ENCODE measurements at places on chromosomes 5 and 9.
A peak's percentile ranks its signal among the peaks of the same experiment; 100 is the strongest.

DNA sequence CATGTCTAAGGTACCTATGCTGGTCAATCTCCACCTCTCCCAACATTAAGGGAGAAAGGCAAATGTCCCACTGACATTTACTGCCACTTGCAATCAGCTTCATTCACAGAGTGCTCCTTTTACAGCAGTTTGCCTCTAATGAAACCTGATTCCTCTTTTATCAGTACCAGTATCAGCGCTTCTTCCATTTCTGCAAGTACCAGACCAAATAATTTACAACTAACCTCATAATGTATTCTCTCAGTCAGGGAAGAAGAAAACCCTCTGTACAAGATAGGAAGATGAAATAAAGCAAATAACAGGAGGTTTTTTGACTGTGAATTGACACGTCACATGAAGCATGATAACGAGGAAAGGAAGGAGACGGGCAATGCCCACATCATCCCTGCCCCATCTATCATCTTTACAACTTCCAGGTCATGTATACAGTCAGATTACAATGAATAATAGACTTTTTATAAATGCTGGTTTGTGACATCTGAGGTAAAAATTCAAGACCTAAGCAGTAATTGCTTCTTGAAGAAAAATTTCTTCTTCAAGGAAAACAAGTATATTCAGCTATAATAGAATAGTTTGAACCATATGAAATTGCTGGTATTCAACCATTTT, 21.9 kb downstream of the ABITRAM start:
- DNase-seq, result no peak

- DNase-seq, result no peak
Observed at GRCh38 chr5:135327429-135328127, 71.5 kb downstream of the MACROH2A1 start.

DNA sequence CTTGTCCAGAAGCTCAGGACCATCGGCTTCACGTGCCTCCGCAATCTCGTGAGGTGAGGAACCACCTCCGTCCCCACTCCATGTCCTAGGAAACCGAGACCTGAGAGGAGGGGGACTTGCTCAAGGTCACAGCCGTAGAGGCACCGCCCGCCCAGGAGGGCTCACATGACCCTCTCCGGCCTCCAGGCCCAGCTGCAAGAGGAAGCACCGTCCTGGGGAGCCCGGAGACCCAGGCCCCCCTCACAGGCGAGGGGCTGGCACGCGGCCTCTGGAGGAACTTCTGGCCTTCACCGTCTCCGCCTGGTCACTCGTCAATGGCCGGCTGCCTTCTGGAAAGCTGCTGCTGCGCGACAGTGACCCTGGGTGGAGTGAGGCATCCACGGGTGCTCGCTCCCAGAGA, 24.2 kb downstream of the FAM78A start:
- peak; percentile 49 for DNase-seq

DNA sequence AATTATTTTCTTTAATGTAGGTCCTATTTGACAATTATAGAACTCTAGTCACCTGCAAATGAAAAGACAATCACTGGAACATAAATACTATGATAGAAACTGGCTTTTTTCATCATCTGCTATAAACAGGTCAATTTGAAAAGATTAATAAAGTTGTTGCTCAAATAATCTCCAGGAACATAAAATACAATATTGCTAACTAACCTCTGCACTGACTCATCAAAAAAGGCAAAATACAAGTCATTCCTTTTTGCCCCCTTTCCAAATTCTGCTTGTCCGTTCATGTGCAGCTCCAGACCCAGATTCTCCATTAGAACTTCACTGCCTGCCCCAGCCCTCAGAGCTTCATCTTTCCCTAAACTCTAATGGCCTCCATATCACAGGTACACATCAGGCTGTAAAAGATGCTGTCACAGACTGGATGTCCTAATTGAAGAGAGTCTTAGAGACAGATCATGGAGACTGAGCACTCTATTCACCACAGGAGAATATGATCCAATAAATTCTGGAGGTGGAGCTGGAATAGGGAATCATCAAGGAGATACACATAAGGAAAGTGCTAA, 1.6 kb downstream of the DCTN4 start:
- peak; percentile 10 for DNase-seq

GRCh38 chr9:129400971-129401622, 219.8 kb downstream of the C9orf50 start:
- no peak for DNase-seq

DNA sequence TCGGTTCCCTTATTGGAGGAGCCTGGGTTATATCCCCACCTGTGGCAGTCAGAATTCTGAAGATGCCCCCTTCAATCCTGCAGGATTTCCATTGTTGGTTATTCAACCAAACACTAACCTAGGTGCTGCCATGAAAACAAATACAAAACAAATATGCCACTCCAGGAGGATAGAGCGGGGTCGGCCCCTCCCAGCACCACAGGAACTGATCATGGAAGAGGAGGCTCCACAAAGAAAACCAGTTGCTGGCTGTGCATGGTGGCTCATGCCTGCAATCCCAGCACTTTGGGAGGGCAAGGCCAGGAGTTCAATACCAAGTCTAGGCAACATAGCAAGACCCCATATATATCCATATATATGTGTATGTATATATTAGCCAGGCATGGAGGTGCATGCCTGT, 13.2 kb upstream of the ADGRD2 start:
- DNase-seq, result no peak

- DNase-seq, result peak; percentile 67
Observed at GRCh38 chr5:56950626-56951125, 1.2 kb downstream of the MIER3 start.

DNA sequence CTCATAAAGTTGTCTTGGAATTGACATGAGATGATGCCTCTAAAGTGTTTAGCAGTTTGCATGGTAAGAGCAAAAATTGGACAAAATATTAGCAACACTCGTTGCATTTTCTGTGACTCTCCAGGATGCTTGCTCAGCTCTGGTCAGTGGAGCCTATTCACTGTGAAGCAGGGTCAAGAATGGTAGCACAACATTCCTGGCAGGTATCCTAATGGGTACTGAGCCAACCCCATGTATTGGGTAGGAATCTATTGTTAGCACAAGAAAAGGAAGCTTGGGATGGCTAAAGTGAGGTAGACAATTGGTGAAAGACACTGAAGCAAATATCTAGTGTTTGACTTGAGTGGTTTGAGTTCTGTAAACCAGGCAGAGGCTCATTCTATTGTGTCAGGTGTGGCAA, 10.4 kb upstream of the ACTBL2 start:
- DNase-seq, result no peak

DNA sequence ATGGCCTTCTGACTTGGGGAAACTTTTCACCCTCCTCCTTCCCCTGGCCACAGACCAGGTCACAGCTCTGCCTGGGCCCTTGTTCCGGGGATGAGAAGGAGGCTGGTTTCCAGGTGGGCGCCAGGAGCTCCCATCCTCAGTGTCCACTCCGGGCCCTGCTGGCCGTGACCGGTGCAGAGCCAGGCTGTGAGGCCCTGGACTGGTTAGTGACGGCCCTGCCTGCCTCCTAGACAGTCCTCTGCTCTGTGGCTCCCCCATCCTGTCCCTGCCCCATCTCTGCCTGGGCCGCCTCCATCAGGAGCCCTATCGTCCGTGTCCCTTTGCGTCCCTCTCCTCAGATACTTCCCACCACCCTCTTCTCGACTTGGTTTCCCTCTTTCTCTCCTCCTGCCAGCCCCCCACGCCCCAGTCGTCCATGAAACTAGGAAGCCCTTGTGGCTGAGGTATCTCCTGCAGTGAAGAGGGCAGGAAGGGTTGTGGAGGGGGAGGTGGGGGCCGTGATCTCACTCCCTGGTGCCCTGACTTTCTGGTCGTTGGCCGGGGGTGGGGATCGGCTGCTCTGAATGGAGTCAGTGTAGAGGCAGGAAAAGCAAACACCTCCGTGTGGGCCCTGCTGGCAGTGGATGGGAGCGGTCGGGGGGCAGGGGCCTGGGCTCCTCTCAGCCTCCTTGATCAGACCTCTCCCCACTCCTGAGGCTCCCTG, 15.4 kb upstream of the CERCAM start:
- no peak for DNase-seq

- DNase-seq, result peak; percentile 98
Observed at GRCh38 chr9:136564379-136564988, 18.6 kb upstream of the NOTCH1 start.

DNA sequence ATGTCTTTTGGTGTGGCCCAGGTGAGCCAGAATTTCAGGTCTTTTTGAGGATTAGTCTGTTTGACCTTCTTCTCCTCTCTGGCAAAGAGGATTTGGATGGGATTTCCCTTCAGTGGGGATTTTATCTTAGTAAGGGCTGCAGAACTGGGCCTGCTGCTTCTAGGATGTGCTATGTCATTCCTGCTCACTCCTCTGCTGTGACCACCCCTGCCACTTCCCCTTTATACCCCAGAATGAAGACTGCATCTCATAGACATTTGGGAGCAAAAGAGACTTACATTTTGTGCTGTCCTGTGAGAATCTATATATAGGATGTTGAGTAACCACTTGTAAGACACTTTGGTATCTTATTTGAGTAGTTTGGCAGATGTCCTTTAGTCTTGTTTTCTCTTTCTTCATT, 76.2 kb downstream of the ARHGAP26 start:
- DNase-seq, result peak; percentile 79

DNA sequence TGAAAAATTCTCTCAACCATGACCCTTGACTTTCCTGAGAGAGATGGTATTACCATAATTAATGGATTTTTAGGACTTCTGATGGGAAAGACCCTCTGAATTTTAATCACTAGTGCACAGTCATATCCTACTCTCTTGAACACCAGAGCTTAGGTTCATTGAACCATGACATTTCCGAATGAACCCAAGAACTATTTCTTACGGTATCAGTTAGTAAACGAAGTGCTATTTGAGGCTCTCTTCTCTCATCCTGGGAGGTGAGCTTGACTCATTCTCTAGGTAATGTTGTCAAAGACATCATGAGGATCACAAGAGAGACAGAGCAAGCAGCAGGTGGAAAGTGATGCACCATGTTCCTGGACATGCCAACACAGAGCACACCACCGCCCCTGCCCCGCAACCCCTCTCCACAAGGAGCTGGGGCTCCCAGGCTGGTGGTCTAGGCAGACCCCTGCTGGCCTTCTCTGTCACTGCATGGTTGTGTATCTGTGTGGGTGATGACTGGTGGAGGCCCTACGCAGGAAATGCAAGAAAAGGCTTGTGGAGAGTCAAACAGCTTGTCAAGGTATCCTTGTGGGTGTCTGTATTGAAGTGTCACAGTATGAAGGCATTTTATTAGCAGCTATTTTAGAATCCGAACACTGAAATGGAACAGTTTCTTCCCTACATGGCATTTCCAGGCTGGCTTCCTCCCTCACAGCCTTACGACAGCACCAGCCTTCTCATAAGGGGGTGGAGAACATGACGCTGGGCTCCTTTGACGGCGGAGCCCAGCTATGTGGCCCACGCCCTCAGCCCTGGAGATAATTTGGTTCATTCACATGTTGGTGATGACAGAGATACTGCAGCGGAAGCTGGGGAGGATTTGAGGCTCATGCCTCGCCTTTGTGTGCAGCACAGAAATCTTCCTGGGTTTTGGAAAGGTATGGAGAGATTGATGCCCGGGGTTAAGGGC, 297.6 kb downstream of the NTRK2 start:
- no peak for DNase-seq

DNA sequence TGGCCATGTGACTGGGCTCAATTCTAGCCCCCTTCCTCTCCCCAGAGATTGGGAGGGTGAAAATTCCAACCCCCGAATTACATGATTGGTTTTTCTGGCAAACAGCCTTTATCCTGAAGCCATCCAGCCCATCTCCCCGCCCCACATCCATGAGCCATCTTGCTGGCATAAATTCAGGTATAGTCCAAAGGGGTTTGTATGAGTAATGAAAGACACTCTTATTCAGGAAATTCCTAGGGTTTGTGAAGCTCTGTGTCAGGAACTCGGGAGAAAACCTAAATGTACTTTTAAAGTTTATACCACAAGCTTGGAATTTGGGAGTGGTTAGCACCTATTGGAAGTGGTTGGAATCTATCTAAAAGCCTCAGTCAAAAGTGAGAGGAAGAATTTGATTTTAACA, 80.6 kb upstream of the SIMC1 start:
- DNase-seq, result no peak

DNA sequence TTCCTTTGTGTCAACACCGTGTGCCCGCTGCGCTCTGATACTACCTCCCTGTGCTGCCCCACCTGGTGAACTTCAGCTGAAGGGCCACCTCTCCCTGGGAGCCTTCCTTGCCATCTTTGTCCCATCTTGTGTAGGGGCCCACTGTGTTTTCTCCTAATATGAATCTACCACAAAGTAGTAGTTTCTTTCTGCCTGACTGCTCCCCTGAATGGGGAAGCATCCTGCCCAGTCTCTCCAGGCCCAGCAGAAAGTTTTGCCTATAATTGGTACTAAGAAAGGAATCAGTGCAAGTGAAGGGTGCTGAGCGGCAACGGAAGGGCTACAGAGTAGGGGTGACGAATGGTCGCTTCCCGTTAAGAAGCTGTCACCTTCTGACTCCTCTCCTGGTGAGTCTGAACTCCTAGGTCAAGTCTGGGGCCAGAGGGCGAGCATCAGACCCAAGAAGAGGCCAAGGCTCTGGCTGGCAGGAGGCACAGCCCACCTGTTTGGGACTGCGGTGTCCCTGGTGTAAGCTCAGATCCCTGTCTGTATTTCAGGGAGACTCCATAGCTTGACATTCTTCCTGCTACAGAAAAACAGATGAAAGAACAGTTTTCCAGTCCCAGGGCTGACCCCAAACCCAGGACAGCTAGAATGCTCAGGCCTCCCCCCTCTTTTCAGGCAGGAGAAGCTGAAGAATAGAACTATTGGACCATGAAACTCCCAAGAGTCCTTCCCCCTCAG, 24.1 kb downstream of the WWC1 start:
- no peak for DNase-seq

DNA sequence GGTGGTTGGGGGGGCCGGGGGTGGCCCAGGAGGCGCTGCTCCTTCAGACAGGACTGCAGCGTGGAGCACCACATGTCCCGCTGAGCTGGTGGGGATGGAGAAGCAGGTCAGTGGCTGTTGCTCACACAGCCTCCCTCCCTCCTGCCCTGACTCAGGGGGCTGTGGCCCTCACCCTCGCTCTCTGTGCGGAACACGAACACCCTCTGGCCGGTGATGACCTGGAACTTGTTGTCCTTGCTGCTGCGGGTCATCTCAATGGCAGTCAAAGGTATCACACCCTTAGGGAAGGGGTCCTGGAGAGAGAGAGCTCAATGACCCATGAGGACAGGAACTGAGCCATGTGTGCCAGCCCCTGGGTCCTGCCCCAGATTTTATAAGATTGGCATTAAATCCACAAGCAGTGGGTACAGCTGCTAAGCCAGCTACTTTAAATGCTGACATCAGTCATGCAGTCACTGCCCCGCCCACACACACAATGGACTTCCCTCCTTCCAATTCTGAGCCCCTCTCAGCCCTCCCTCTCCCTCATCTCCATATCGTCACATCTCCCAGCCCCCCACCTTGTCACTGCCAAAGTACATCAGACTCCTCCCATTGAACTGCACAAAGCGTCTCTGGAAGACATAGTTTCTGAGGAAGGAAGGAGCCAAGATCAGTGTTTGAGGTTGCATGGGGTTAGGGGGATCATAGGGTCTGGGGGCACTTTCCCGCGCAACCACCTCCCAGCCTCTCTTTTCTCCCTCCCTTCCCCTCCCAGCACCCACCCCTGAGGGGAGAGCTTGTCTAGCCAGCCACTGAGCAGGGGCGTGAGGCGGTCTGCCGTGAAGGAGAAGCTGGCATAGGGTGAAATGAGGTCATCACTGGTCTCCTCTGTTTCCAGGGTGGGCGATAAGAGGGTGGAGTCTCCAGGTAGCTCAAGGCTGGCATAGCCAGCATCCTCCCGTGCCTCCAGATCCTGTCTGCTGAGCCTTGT, 8.9 kb downstream of the ARAP3 start:
- DNase-seq, result peak; percentile 68

GRCh38 chr9:106731910-106732309, 131.1 kb upstream of the ZNF462 start:
- no peak for DNase-seq
